ENCODE measurements at places on chromosomes 6 and 20. TPM values are rescaled to one million over a fixed set of nuclear protein-coding genes. Genes with fewer than 3 reads are reported as not detected.

DNA sequence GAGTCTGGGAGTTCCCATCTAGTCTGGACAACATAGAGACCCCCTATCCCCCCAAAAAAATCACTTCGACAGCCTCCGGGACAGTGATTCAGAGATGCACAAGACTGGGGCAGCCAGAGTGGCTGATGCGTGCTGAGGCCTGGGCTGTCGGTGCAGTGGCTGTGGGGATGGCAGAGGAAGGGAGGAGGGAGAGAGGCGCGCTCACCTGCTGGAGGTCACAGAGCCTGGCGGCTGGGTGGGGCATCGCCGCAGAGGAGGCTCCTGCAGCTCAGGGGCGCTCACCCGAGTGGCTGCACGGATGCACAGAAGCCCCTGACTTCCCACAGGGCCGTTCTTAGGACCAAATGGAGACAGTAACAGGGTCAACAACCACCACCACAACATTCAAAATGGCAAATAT, 182.8 kb downstream of the SMOC2 start:
- no peak overlapping the region for H3K27ac ChIP-seq
- no peaks in the 10 kb centered on the region for H3K27me3 ChIP-seq
- no peak overlapping the region for H3K4me3 ChIP-seq
- DNase-seq, result no peak
- H3K4me1 ChIP-seq, result no peaks in the 10 kb centered on the region
- no peaks in the 10 kb centered on the region for H3K36me3 ChIP-seq

Gene SYTL3
- 8.0 TPM for total RNA-seq

Gene ESR1
- 67.5 TPM for total RNA-seq

DNA sequence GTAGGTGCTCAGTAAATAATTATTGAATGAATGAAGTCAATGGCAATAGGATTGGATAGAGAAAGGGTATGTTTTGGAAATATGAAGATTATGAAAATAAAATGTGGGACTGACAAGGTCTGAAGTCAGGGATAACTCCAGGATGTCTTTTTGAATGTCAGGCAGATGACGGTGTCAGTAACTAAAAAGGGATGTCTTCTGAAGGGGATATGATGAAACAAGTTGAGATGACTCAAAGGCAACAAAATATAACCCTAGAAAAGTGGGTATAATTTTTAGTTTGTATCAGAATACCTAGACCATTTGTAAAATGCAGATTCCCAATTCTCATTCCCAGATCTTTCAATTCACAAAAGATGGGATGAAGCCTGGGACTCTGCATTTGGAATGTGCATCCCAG, 257.3 kb upstream of the SGK1 start:
- no peak overlapping the region for H3K4me3 ChIP-seq
- no peak overlapping the region for H3K27ac ChIP-seq
- H3K36me3 ChIP-seq, result no peaks in the 10 kb centered on the region
- no peak for DNase-seq
- H3K27me3 ChIP-seq, result no peaks in the 10 kb centered on the region

GRCh38 chr6:106360989-106361430, 493 bp downstream of the CRYBG1 start:
- peak overlapping the region; percentile 83 for H3K27ac ChIP-seq
- no peaks in the 10 kb centered on the region for H3K4me1 ChIP-seq
- H3K4me3 ChIP-seq, result peak overlapping the region; percentile 79
- H3K27me3 ChIP-seq, result peaks cover 4% of the 10 kb centered on the region
- DNase-seq, result peak; percentile 32

Gene CCN6
- total RNA-seq, result not detected

- no peak overlapping the region for H3K4me3 ChIP-seq
- no peaks in the 10 kb centered on the region for H3K27me3 ChIP-seq
- no peak overlapping the region for H3K27ac ChIP-seq
- no peaks in the 10 kb centered on the region for H3K4me1 ChIP-seq
- no peaks in the 10 kb centered on the region for H3K36me3 ChIP-seq
Observed at GRCh38 chr6:93675856-93676417, 256.6 kb upstream of the EPHA7 start.

DNA sequence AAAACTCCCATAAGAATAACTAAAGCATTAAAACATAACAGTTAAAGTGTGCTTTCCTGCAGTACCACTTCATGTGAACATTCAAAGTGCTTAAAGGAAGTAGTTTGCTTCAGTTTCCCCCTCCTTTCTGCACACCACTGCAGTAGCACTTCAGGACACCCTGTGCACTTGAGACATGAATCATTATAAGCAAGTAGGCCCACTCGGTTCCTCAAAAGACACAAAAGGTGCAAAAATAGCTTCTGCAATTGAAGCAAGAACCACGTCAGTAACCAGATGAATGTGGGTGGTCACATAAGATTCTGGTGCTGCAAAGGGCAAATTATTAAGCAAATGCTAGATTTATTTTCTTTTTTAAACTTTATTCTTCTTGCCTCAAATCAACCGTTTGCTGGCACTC, 160.6 kb downstream of the HIVEP2 start:
- no peak overlapping the region for H3K27ac ChIP-seq
- H3K4me1 ChIP-seq, result no peaks in the 10 kb centered on the region
- no peak for DNase-seq
- no peaks in the 10 kb centered on the region for H3K36me3 ChIP-seq
- H3K27me3 ChIP-seq, result no peaks in the 10 kb centered on the region
- no peak overlapping the region for H3K4me3 ChIP-seq

Gene MTO1
- 40.8 TPM for total RNA-seq

DNA sequence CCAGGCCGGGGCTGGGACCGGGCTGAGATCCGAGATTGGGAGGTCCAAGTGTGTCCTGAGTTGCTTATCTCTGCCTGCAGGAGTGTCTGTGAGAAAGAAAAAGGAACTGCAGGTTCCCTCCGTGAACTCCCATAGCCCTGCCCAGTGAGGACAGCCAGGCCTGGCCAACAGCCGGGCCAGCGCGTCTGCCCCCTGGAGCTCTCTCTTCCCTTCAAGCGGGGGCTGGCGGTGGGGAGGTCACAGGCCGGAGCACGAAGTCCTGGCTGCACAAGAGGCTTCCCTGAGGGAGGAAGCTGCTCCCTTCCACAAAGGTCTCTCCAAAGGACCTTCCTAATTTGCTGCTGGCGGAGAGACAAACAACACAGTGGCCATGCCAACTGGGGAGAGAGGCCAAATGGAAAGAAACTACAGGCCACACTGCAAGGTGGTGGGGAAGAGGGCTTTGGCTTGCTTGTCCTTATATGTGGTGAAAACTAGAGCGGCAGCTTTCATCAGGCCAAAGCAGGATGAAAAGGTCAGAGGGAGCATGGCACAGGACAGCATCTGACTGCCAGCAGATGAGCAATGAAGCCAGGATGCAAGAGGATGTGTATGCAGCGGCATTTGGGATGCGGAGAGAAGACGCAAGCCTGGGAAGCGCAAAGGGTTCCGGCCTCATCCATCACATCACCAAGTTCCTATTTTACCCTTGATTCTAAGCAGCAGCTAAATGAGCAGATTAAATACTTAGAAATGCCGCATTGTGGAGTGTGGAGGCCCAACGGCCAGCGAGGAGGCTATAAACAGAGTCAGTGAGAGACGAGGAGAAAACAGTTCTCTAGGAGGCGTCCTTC, 260.0 kb downstream of the ERMARD start:
- no peaks in the 10 kb centered on the region for H3K27me3 ChIP-seq
- peak overlapping the region; percentile 22 for H3K27ac ChIP-seq
- no peaks in the 10 kb centered on the region for H3K36me3 ChIP-seq
- H3K4me3 ChIP-seq, result no peak overlapping the region

GRCh38 chr6:15793826-15794225, 131.0 kb upstream of the DTNBP1 start:
- no peaks in the 10 kb centered on the region for H3K4me1 ChIP-seq
- no peak overlapping the region for H3K4me3 ChIP-seq
- no peaks in the 10 kb centered on the region for H3K27me3 ChIP-seq

GRCh38 chr20:45701873-45702272, at the start of gene WFDC13:
TSS of gene WFDC13 (plus strand) at chr20:45702038. CDS start at chr20:45702124, 86 bp downstream.
- no peaks in the 10 kb centered on the region for H3K27me3 ChIP-seq
- no peaks in the 10 kb centered on the region for H3K36me3 ChIP-seq
- no peak within 1 kb of the TSS for H3K4me3 ChIP-seq
- no peak for DNase-seq
- H3K4me1 ChIP-seq, result no peaks in the 10 kb centered on the region

DNA sequence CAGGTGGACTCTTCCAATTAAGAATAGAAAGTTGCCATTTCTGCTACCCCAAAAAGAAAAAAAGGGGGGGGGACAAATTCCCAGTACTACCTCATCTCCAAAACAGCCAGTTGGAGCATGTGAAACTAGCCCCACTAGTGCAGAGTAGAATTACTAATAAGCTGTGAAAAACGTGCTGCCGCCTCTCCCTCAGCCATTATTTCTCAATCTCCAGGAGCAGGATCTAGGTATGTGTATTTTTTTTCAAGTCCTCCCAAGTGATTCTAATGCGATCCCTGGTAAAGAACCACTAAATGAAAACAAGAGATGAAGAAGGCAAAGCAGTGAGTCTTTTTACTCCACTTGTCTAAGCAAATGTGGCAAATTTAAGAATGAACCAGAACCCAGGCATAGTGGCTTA, 154.5 kb upstream of the SHLD1 start:
- DNase-seq, result no peak
- peaks cover 1% of the 10 kb centered on the region for H3K36me3 ChIP-seq
- H3K4me1 ChIP-seq, result no peaks in the 10 kb centered on the region
- H3K4me3 ChIP-seq, result no peak overlapping the region

- no peaks in the 10 kb centered on the region for H3K4me1 ChIP-seq
- DNase-seq, result no peak
- no peaks in the 10 kb centered on the region for H3K27me3 ChIP-seq
- no peak overlapping the region for H3K27ac ChIP-seq
Observed at GRCh38 chr20:64224351-64225170, 31.0 kb upstream of the PCMTD2 start.

Gene OR2B6
- not detected for total RNA-seq
